ENCODE measurements at places on chromosomes 13 and 19.

DNA sequence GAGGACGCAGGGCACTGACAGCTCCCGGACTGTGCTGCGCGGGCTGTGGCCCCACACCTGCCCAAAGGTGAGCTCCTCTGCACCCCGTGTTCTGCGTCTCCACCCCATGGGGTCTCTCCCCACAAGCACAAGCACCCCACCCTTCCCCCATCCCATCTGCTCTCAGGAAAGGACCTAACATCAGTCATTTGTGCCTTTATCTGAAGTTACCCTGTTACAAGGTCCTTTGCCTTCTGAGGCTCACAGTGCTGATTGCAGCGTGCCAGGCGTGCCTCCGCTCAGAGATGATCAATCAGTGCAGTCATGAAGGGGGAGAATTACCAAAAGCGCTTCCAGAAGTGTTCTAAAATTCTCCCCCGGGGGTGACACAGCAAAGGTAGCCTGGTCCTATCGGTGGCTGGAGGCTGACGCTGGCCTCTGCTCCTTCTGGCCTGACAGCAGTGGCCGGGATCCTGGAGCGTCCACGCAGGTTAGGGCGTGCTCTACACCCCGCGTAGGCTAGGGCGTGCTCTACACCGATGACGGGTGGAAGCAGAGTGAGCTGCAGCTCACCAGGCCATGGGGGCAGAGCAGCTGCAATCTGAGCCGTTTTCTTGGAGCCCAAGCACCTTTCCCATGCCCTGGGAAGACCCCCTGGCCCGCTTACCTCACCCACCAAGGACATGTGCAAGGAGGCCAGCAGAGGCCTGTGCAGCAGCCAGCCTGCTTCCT lies 84.7 kb upstream of the TM9SF2 start:
- DNase-seq = no peak

- no peak for DNase-seq
These were observed 37.1 kb upstream of the GPI start for GRCh38 chr19:34327851-34328250.

GRCh38 chr13:49627831-49628652 lies at the start of gene ARL11:
Gene ARL11 (plus strand): TSS chr13:49628507. CDS start chr13:49630448, 1,941 bp downstream.
- DNase-seq = no peak

GRCh38 chr13:42747399-42747873 lies 33.9 kb upstream of the FAM216B start:
- no peak for DNase-seq

DNA sequence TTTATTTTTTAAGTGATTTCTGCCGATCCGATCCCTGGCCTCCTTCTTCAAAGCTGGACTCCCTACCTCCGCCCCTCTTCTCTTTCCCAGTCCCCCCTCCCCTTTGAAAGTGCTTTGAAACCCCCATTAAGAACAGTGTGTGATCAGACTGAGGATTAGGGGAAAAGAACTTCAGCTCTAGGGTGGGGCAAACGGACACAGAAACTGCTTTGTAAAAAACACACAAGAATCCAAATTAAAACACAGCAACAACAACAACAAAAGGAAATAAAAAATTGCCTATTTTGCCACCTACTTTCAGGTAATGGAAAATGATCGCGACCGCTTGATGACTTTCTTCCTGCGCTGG lies 1.4 kb downstream of the SPRY2 start:
- DNase-seq = no peak

GRCh38 chr19:51525651-51526050 lies 5.8 kb downstream of the SIGLEC6 start:
- DNase-seq = no peak

DNA sequence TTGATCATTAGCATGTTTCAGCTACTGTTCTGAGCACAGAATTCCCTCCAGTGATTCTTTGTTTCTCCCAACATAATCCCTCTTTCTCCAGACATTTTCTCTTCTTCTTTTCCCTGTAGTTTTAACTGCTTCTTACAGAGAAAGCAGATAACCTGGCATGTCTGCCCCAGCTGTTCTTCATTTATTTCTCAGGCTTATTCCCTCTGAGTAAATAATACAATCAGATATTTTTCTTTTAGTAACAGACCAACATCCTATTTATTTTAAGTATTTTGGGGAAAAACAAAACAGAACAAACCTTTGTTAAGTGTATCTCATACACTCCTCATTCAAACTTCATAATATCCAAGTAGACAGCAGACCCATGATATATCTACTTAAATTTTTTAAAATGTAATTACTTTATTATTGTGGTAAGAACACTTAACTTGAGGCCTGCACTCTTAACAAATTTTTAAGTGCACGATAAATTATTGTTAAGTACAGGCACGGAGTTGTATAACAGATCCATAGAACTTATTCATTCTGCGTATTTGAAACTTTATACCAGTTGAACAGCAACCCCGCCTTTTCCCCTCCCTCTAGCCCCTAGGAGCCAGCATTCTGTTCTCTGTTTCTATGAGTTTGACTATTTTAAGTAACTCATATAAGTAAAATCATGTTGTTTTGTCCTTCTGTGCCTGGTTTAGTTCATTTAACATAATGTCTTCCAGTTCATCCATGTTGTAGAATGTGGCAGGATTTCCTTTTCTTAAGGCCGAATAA lies 540.0 kb downstream of the LMO7 start:
- no peak for DNase-seq

DNA sequence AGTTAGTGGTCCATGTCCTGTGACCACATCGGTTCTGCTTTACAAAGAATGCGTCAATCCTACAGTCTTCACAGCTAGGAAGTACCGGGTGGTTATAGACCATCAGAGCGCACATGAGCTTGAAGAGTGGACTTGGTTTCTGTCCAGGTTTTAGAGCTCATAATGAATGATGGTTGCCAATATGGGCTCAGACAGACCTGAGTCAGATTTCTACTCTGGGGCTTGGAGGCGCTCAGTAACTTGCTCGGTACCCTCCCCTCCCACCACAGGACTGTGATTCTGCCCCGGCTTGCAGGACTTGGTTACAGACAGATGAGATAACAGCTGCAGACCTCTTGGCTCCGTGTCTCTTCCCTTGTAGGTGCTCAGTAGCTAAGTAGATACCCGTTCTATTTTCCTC lies 284.7 kb downstream of the TSHZ3 start:
- no peak for DNase-seq

- DNase-seq = peak; percentile 52
These were observed 4.6 kb downstream of the MIDN start for GRCh38 chr19:1252821-1253513.

DNA sequence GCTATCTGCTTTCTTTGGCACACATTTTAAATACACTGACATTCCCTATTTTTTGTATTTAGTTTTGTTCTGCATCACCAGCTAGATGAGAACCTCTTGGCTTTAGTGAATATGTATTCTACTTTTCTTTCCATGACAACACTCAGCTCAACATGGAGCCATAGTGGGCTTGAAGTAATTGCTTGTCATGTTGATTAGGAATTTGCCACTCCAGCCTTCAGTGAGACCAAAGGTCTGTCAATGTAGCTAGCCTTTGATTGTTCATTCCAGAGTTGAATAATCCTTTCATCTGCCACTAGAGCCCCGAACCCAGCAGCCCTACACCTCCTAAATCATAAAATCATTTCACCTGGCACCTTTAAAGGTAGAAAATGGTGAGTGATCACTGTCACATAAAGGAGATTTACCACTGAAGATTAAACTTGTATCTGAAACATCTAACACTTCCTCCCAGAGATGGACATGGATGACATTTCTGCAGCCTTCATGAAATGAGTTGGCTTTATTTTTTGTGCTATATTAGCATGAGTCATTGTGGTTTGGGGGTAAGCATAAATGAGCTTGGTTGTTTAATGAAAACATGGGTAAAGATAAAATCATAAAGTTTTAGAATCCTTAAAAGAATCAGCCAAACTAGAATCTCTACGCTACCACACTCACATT lies 29.2 kb upstream of the GARRE1 start:
- DNase-seq = no peak

DNA sequence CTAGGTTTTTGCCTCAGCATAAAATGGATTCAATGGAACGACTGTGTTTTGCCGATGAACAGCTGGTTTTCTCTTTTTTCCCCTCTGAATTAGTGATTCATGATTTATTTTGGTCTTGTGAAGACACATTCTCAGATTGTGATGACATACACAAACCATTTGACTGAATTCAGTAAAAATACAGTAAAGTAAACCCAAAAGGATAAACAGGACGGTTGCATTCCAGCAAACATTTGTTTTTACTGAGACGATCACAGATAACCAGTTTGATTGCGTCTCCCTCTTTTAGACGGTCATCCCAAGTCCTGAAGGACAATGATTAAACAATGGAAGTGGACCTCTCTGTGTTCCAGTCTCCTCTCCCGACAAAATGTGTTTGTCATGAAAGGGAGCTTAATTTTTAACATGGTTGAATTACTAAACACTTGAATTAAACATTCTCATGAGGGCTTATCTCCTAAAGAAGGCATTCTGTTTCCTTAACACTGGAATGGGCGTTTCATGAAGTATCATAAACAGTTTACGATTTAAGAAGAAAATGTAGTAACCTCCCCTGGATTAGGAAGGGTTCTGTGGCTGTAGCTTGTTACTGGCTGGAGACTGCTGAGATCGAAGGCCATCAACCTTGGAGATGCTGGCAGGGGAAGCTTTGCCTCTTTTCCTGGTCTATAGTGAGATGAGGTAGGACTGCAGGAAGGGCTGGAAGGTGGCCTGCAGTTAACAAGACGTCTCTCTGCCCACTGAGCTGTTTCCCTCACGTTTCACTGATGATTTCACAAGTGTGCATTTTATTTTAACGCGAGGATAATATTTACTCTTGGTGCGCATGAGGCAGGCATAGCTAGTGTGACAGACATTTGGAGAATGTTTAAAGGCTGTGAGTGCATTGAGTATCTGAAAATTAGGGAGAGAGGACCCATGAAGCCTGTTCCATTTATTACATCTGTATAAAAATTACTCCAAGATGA lies 457.9 kb downstream of the FGF9 start:
- DNase-seq = no peak

GRCh38 chr13:59495936-59496512 lies 667.7 kb downstream of the DIAPH3 start:
- no peak for DNase-seq

DNA sequence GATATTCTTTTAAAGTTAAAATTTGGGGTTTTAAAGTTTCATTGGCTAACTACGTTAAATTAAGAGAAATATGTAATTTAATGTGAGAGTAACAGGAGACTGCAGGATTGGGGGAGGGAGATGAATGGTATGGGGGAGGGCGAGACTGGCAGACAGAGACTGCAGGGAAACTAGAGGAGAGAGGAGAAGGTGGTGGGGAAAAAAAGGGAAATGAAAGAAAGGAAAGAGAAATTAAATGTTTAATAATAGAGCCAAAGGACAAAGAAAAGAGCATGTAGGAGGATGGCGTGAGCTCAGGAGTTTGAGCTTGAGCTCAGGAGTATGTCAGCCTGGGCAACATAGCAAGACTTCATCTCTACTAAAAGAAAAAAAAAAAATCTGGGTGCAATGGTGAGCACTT lies 115.9 kb downstream of the RFC3 start:
- no peak for DNase-seq

- no peak for DNase-seq
These were observed 13.3 kb downstream of the FAM216B start for GRCh38 chr13:42794577-42795275.

GRCh38 chr13:90868321-90868920 lies 479.1 kb upstream of the MIR17HG start:
- no peak for DNase-seq

DNA sequence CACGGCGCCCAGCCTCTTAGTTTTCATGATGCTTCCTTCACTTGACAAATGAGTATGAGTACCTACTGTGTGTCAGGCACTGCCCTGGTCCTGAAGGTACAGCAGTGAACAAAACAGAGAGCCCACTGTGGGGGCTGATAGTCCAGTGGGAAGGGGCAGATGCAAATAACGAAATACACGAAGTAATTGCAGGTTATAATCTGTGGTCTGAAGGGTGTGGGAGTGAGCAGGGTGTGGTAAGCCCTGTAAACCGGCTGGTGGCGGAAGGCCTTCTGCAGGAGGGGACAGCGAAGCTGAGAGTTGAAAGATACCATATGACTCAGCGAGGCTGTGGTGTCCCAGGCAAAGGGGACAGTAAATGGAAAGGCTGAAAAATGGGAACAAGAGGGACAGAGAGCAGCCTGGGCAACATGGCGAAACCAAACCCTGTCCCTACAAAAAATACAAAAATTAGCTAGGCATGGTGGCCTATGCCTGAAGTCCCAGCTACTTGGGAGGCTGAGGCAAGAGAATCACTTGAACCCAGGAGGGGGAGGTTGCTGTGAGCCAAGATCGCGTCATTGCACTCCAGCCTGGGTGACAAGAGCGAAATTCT lies 60.5 kb downstream of the MAP4K1 start:
- DNase-seq = no peak

- no peak for DNase-seq
These were observed 7.8 kb downstream of the ZSWIM4 start for GRCh38 chr19:13803038-13803437.

GRCh38 chr13:45007225-45007624 lies 17.9 kb downstream of the GPALPP1 start:
- DNase-seq = no peak

GRCh38 chr13:73259061-73260017 lies 200.5 kb downstream of the KLF5 start:
- DNase-seq = no peak

DNA sequence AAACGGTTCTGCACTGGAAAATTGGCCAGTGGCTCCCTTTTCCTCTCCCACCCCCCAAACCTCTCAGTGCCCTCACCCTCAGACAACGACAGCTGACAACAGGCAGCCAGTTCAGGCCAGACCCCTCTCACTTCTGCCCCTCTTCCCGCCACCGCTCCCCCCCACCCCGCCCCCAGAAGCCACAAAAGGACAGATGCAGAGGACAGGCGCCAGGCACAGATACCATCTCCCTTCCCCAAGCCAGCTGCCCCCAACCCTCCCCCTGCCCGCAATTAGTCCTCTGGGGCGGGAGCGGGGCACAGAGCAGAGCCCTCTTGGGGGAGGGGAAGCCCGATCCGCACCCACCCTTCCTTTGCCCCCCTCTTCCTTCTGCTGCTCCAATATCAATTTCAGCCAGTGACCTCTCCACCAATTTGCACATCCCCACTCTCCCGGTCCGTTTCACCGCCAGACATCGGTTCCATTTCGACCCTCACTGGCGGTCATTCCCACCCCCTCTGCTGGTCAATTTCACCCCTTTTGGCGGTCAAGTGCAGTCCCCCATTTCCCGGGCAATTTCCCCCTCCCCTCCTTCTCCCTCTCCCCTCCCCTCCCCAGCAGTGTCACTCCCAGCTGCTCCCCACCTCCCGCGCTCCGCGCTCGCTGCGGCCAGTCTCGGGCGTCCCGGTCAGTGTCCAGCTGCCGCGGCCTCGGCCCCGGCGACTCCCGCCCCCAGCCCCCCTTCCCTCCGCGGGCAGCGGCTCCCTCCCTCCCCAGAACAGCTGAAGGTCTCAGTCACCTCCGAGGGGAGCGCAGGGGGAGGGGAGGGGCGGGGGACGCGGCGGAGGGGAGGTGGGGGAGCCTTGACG lies at the start of gene SHD:
Gene SHD (plus strand): TSS at position 848 of the 848 bp plus-strand sequence. CDS start 798 bp downstream, outside the sequence.
- DNase-seq = no peak

GRCh38 chr19:39407410-39407659 lies 688 bp downstream of the ZFP36 start:
- no peak for DNase-seq

GRCh38 chr13:85503797-85504196 lies 295.4 kb downstream of the SLITRK6 start:
- no peak for DNase-seq

GRCh38 chr19:18279516-18280246 lies 1.7 kb downstream of the JUND start:
- peak; percentile 74 for DNase-seq
